Panc1 (cell line): ENCODE measurements at places on chromosomes 3 and 15. TPM values are rescaled to one million over a fixed set of nuclear protein-coding genes. Genes with fewer than 3 reads are reported as not detected.

Gene CELSR3
- total RNA-seq: 7.7 TPM

Gene SRGAP3
- 0.82 TPM for total RNA-seq

Gene SLC51B
- total RNA-seq: 0.51 TPM

- DNase-seq: peak; percentile 54
Observed at GRCh38 chr15:64731012-64731804, 44.2 kb downstream of the RBPMS2 start.

DNA sequence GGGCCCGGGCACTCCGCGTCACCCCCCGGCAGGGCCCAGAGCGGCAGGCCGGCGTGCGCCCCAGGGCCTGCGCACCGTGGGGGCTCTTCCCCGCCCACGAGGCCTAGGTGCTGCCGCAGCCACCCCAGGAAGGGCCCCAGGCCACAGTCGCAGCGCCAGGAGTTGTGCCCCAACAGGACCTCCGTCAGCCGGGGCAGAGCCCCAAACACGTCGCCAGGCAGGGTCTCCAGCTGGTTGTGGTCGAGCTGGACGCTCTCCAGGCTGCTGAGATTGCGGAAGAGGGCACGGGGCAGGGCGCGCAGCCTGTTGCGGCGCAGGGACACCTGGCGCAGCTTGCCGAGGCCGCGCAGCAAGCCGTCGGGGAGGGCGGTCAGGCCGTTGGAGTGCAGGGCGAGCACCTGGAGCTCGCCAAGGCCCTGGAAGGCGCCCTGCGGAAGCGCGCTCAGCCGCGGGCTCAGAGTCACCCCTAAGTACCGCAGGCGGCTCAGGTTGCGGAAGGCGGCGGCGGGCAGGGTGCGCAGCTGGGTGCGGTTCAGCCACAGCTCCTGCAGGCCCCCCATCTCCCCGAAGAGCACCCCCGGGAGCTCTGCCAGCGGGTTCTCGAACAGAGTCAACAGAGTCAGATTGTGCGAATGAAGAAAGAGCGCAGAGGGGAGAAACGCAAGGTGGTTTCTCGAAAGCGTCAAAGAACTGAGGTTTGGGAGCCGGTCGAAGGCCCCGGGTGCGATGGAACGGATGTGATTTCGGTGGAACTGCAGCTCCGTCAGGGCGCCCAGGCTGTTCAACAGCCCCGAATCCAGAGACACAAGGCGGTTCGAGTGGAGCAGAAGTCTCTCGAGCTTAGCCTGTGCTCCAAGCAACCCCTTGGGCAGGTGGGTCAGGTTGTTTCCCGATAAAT is 2.0 kb downstream of the GP5 start:
- DNase-seq: no peak

Gene CBLB
- 8.6 TPM for total RNA-seq

DNA sequence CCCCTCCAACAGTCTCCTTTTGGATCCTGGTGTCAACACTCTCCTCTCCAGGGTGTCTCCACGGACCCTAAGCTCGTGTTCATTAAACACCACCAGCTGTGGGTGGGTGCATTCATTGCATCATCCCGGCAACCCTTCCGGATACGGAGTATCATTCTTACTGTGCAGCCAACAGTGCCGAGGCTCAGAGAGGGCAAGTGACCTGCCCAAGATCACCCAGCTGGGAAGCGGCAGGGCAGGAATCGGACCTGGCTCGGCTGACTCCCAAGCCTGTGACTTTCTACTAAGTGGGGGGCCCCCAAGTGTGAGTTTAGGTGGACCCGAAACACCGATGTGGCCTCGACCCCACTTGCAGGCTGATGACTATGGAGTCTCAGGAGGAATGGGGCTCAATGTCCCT is 20.4 kb downstream of the H1-8 start:
- no peak for DNase-seq

GRCh38 chr3:151873398-151873797 is at the start of gene SUCNR1:
Gene SUCNR1, plus strand, starts transcription at chr3:151873643. Its CDS starts 6,250 bp downstream, at chr3:151879893.
- DNase-seq: no peak

Gene PPARG
- 88.1 TPM for total RNA-seq

Gene ADCY5
- total RNA-seq: 1.4 TPM

- peak; percentile 80 for DNase-seq
Observed at GRCh38 chr15:40274350-40275274, 8.3 kb downstream of the ANKRD63 start.

Gene GATA2
- 74.6 TPM for total RNA-seq

GRCh38 chr3:63386568-63386967 is 108.5 kb downstream of the SYNPR start:
- DNase-seq: no peak

Gene ASB14
- total RNA-seq: not detected

DNA sequence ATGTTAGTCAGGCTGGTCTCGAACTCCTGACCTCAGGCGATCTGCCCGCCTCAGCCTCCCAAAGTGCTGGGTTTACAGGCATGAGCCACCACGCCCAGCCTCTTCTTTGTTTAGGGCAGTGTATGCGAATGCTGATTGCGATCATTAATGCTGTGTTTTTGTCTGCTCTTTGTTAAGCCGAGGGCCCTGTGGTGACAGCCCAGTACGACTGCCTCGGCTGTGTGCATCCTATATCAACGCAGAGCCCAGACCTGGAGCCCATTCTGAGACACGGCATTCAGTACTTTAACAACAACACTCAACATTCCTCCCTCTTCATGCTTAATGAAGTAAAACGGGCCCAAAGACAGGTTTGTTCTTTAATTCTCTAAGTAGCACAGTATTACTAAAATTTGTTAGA is 7.8 kb downstream of the KNG1 start:
- DNase-seq: no peak

Gene ISY1
- total RNA-seq: 45.7 TPM

- DNase-seq: no peak
Observed at GRCh38 chr15:63156086-63156710, 1.1 kb downstream of the RPS27L start.

DNA sequence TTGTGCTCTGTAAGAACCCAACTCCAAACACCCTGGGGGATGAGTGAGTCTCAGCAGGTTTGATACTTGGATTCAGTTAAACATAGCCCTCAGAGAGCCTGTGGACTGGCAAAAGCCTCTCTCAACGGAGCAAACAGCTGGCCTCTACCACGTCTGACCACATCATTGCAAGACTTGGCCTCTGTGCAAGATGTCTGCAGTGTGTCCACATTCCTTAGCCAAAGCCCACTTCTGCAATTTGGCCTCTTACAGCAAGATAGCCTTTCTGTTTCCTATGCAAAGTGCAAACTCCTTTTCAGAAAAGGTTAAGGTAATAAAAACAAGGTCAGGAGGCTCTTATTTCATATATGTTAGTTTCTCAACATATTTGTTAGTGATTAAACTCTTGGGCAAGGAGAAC is 27.9 kb downstream of the FBN1 start:
- no peak for DNase-seq

Gene TRIM71
- total RNA-seq: 0.18 TPM

GRCh38 chr3:104740874-104741379 is 625.8 kb upstream of the ALCAM start:
- no peak for DNase-seq

GRCh38 chr3:197554196-197554561 is 1.6 kb downstream of the BDH1 start:
- no peak for DNase-seq

GRCh38 chr3:57787867-57788623 is 31.9 kb downstream of the SLMAP start:
- no peak for DNase-seq

- no peak for DNase-seq
Observed at GRCh38 chr15:90271459-90272166, 6.1 kb downstream of the NGRN start.

- DNase-seq: no peak
Observed at GRCh38 chr3:12963922-12964701, 109.1 kb downstream of the IQSEC1 start.

DNA sequence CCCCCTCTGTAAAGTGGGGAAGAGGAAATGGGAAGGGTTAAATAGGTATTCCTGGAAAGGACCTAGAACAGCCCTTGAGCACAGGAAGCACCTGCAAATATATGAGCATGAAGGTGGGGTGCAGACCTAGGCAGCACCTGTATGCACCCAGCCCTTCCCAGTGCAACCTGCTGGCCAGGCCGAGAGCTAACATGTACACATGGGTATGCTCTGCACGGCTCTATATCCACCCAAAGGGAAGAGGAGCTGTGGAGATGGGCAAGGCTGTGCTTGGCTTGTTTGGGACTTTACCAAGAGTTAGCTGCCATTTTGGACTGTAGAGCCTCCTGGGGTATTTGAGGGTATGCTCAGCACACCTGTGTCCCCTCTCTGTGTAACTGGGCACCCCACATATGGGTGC is 171.2 kb downstream of the KLF13 start:
- DNase-seq: no peak

- DNase-seq: no peak
Observed at GRCh38 chr15:57090496-57090859, 172.0 kb downstream of the TCF12 start.

GRCh38 chr3:189966843-189967242 is 153.9 kb downstream of the P3H2 start:
- DNase-seq: no peak

- DNase-seq: no peak
Observed at GRCh38 chr3:47578691-47579632, at the start of gene CSPG5. Gene CSPG5, minus strand, starts transcription at chr3:47578865. Its CDS starts 172 bp downstream, at chr3:47578693.

GRCh38 chr3:156552973-156553372 is 1.9 kb downstream of the SSR3 start:
- DNase-seq: no peak

DNA sequence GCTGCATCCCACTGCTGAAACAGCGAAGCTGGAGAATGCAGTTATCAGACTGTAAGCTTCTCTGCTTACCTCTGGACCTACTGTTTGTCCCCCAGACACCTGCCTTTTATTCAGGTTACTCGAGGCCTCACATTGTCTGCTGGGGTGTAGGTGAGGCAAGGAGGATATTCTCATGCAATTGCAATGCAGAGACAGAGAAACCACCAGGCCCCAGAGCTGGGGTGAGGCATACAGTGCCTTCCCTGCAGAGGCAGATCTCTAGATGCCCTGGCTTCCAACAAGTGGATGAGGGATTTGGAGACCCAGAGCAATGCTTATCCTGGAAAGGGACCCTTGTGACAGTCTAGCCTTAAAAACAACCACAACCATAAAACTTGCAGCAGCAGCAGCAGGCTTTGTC is 263.4 kb upstream of the ST8SIA2 start:
- DNase-seq: no peak

Gene TGM4
- total RNA-seq: 0.46 TPM

DNA sequence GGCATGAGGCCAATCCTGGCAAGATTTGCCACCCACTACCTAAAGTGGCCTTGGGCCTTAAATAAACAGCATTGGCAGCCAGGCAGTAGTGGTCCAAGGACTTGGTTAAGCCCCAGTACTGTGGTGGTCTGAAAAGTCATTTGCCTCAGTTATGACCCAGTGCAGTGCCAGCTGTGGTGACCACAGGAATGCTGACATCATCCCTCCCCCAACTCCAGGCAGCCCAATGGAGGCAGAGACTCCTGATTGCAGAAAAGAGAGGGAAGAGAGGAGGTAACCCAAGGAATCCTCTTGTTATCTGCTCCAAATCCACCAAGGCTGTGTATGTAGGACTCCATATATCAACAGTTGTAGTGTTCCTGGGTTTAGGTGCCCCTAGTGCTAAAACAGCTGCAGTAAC is 883.6 kb downstream of the SQOR start:
- no peak for DNase-seq

Gene ENTPD3
- not detected for total RNA-seq

DNA sequence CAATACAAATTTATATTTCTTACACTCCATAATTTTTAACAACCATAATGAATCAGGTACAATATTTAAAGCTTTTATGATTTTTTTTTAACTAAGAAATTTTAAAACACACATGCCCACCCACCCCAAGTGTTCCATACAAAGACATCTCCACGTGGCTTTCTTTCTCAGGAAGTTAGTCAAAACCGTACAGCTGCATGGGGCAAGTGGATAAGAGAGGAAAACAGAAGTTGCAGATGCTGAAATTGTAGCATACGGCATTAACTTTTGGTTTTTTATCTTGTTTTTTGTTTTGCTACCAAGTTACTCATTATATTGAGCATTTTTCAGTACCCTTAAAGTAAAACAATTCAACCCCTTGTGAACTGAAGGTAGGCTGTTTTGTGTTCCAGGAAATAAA is 14.8 kb downstream of the GNB4 start:
- DNase-seq: no peak

Gene STAB1
- 0.39 TPM for total RNA-seq

GRCh38 chr3:133573054-133573628 is 345 bp upstream of the CDV3 start:
- peak; percentile 99 for DNase-seq

GRCh38 chr3:197139586-197139985 is 110.0 kb upstream of the MELTF start:
- DNase-seq: no peak

Gene CLDN16
- not detected for total RNA-seq

DNA sequence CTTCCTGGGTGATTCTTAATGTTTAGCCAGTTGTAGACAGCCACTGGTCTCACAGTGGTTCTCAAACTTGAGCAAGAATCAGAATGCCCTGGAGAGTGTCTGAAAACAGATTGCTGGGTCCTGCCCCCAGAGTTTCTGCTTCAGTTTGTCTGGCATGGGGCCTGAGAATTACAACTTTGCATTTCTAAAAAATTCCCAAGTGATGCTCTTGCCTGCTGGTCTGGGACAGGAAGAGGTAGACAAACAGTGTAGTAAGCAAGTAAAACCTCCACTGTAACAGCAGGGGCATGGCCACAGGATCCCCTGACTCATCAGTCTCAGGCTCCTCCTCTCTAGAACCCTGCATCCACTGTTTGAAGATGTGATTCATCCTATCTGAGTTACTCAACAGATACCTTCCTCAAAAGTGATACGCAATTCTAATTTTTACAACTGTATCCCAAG is 36.5 kb downstream of the DZIP1L start:
- no peak for DNase-seq

Gene ZNF662
- total RNA-seq: not detected

GRCh38 chr3:149468504-149469212 is 5.8 kb upstream of the TM4SF4 start:
- DNase-seq: no peak

GRCh38 chr3:171880101-171880870 is 37.1 kb downstream of the TMEM212 start:
- no peak for DNase-seq

Gene ISG20
- total RNA-seq: 14.9 TPM

DNA sequence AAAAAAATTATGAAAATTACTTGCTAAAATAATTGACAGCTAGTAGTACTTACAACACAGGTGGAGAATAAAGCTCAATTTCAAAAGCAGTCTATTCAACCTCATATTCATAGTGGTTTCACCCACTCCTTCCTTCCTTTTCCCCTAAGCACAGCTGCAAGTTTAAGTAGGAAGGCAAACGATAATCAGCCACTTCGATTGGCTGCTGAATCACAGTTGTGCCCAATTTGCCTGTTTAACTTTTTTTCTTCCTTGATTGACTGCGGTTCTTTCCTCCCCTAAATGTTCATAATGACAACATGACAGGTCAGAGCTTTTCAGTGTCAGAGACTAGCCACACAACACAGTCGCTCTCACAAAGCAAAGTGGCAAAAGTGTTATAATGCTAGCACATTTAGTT is 468.0 kb upstream of the GBE1 start:
- DNase-seq: no peak

Gene CHL1
- total RNA-seq: not detected

DNA sequence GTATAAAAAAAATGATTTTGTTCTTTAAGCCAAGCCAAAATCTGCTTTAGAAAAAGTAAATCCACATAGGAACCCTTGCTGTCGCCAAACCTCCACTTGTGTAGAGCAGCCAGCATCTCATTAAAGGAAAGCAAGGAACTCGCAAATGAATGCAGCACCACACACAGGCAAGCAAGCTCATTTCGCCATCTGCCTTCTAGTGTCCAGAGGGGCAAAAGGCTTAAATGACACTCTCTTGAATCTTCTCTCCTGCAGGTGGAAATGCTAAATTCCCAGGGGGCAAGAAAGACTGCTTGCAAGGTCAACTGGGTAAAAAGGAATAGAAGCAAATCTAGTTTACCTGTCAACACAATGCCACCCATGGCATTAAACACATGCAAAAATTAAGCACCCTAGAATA is 2.4 kb downstream of the MB21D2 start:
- no peak for DNase-seq
